ENCODE measurements at places on chromosomes 7 and 10.

- no peak for DNase-seq
These were observed 33.7 kb downstream of the GRK5 start for GRCh38 chr10:119241066-119241465.

- no peak for DNase-seq
These were observed 18.9 kb upstream of the SEPTIN7 start for GRCh38 chr7:35781767-35782515.

DNA sequence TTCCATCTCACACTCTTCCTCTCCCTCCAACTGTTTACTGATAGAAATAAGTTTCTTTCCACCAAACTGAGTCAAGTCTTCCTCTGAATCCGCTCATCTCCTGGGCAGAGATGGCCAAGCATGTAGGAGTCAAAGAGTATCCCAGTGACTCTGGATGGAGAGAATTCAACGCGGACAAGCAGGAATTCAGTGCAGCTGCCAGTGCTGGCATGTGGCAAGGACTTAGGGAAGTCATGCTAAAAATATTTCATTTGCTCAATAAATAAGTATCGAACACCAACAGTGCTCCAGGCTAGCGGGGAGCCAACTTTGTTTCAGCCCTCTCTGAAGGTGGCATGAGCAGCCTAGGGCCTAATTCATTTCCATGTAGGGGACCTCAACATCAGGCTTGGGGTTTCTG is 351.6 kb upstream of the ZMIZ1 start:
- no peak for DNase-seq

DNA sequence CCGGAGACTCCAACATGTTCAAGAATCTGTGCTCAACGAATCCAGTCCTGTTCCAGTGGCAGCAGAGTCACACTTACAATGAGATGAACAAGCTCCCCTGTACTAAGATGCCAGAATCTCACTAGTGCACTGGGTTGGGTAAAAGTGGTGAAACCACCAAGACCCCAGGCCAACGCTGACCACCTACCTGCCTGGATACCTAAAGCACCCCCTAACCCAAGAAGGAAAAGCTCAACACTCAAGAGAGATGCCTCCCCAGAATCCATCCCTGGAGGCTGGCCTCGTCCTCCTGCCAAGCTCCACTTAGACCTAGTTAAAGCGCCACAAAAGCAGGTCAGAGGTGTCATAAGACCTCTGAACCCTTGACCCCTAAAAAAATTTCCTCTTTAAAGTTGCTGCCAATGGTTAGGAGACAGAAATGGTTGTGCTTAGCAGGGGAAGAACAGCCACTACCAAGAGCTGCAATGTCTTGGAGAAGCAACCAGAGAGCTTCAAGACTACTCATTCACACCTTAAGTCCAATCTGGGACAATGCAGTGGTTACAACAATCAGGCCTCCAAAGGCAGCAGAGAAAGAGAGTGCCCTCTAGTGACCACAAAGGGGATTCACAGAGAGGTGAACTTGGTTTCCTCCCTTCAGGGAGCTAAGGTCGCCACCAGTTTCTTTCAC is 94.6 kb upstream of the MACROH2A2 start:
- no peak for DNase-seq

GRCh38 chr10:94083662-94084265 is 90.0 kb downstream of the PLCE1 start:
- DNase-seq, result no peak

DNA sequence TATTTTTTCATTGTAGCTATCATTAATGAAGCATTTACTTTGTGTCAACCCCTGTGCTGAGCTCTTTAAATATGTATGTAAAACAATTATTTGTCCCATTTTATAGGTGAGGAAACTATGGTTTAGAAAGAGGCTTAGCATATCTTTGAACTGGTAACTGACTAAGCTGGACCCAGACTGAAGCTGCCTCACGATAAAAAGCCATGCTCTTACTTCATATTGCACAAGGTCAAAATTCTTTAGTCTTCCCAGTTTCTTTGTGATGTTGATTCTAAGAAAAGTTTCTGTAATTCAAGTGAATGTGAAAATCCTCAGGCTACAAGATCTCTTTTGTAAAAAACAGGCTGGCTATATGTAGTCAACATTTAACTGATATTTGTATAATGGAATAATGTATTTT is 46.6 kb upstream of the SLC16A12 start:
- no peak for DNase-seq

DNA sequence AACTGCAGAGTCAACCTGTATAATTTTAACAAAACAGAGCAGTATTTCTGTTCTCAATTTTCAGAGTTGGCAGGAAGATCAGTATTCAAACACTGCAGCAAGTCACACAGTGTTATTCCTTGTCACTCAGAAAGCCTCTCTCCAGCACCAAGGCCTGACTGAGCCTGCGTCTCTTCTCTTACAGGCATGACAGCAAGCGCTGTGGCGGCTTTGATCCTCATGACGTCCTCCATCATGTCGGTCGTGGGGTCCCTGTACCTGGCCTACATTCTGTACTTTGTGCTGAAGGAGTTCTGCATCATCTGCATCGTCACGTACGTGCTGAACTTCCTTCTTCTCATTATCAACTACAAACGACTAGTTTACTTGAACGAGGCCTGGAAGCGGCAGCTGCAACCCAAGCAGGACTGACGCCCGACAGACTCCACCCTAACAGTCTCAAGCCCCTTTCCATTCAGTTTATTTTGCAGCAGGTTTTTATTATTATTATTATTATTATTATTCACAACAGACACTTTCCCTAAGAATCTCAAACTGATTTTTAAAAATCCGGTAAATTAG is 28.0 kb downstream of the GUSB start:
- no peak for DNase-seq

DNA sequence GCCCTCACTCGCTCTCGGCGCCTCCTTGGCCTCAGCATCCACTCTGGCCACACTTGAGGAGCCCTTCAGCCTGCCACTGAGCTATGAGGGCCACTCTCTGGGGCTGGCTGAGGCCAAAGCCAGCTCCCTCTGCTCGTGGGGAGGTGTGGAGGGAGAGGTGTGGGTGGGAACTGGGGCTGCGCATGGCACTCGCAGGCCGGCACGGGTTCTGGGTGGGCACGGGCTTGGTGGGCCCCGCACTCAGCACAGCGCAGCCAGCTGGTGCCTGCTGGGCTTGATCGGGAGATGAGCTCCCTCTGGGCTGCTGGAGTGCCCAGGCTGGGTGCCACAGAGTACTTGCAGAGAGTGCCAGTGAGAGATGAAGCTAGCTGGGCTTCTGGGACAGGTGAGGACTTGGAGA is 875.5 kb downstream of the XPNPEP1 start:
- no peak for DNase-seq

DNA sequence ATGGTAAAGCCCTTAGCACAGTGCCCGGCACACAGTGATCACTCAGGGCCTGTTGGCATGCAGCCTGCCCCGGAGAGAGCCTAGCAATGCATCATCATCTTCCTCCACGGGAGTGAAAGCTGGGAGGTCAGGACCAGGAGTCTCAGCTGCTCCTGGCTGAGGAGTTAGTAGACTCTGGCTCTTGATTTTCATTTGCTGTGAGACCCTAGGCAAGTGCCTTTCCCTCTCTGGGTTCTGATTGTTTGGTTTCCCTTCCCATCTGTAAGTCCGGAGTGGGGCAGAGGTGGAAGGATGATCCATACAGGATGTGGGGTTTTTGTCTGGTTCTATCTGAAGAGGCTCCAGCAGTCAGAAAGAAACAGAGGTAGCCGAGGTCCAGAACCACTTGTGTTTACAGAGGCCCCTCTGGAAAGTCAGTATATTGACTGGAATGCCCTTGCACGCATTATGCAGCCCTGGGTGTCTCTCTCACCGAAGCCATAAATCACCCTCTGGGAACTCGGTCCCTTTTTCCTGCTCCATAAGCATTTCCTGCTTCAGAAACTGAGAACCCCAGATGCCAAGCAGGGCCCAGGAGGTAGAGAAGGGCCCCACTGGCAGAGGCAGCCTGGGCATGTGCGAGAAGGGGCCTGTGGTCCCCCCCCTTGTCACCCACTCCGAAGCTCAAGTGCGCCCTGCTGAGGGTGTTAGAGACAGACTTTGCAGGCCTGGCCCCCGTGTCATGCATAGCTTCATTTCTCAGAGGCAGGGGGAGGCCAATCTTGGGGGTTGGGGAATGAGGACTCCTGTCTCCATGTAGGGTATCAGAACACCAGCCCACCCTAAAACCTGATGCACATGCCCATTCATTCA is 8.5 kb downstream of the UNC5B start:
- DNase-seq, result no peak

DNA sequence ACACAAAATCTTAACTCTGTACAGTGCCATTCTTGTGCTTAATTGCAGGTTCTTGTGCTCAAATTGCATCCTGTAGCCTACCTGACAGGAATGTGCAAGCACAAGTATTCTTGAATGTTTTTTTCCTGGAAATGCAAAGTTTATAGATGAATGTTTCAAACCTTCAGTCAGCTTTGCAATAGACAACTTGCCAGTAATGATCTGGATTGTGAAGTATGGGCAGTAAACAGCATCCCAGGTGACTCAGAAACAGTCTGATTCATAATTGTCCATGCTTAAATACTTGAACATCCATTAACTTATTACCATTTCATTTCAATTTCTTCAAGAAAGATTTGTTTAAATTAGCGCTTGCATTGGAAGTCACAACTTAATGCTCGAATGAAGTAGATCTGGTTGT is 347.2 kb downstream of the SDK1 start:
- DNase-seq, result no peak

GRCh38 chr10:124697837-124698544 is 46.2 kb downstream of the FAM53B start:
- peak; percentile 48 for DNase-seq

DNA sequence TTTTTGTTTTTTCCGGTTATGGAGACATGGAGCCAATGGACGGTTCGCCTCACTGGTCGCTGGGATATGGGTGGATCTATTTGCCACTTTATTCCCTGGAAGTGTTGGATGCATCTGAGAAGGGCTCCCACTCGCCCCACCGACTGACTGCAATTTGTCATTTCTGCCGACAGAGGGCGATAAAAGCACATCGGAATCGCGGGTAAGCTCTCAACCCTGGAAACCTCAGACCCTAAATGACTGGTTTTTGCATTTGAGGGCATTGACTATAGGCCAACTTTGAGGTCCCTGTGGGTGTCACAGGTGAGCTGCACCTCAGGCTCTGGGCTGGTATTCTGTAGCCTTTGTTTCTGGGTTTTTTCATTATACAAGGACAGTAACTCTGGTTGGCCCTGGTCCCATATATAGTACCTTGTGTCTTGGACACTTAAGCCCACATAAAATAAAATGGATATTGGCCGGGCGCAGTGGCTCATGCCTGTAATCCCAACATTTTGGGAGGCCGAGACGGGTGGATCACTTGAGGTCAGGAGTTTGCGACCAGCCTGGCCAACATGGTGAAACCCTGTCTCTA is 11.9 kb upstream of the OPALIN start:
- DNase-seq, result peak; percentile 46

GRCh38 chr7:111274857-111275256 is 183.9 kb downstream of the LRRN3 start:
- DNase-seq, result no peak
